Neural cell (in vitro differentiated cells): ENCODE measurements at places on chromosomes 5 and 9. TPM values are rescaled to one million over a fixed set of nuclear protein-coding genes. Genes with fewer than 3 reads are reported as not detected.

HDAC3 gene
- 115 and 138 TPM in 2 replicates for polyA plus RNA-seq

GABRA6 gene
- 2.2 and 3.9 TPM in 2 replicates for polyA plus RNA-seq

TRIM14 gene
- polyA plus RNA-seq = not detected in 2 replicates

GADD45G gene
- 158 and 161 TPM in 2 replicates for polyA plus RNA-seq

TPRN gene
- polyA plus RNA-seq = 8.1 TPM in 2 replicates

ANKRD55 gene
- 22.1 and 49.8 TPM in 2 replicates for polyA plus RNA-seq

C1QTNF3 gene
- 32.0 and 33.1 TPM in 2 replicates for polyA plus RNA-seq

LTC4S gene
- 5.9 TPM in 1 of 2 replicates, not detected in the other for polyA plus RNA-seq

IL7R gene
- 0.10 TPM in 1 of 2 replicates, not detected in the other for polyA plus RNA-seq

LCN12 gene
- polyA plus RNA-seq = 2.9 TPM in 1 of 2 replicates, not detected in the other

COL27A1 gene
- 0.04 and 0.25 TPM in 2 replicates for polyA plus RNA-seq

PCDHA1 gene
- polyA plus RNA-seq = 0.28 TPM in 1 of 2 replicates, not detected in the other

SLC36A3 gene
- not detected in 2 replicates for polyA plus RNA-seq

COL23A1 gene
- polyA plus RNA-seq = 0.12 TPM in 1 of 2 replicates, not detected in the other

FOXD4L5 gene
- polyA plus RNA-seq = 0.06 and 0.12 TPM in 2 replicates

NUTM2G gene
- polyA plus RNA-seq = 0.18 and 1.1 TPM in 2 replicates

VAV2 gene
- polyA plus RNA-seq = 35.2 and 41.1 TPM in 2 replicates

ZNF462 gene
- 9.1 and 15.8 TPM in 2 replicates for polyA plus RNA-seq

RAPGEF1 gene
- 23.6 and 43.0 TPM in 2 replicates for polyA plus RNA-seq

SV2C gene
- 0.45 and 0.88 TPM in 2 replicates for polyA plus RNA-seq

PLPPR1 gene
- 135 and 157 TPM in 2 replicates for polyA plus RNA-seq

CDX1 gene
- polyA plus RNA-seq = not detected in 2 replicates

PCDHGA3 gene
- polyA plus RNA-seq = 0.10 and 0.26 TPM in 2 replicates

IL5 gene
- not detected in 2 replicates for polyA plus RNA-seq

GRXCR2 gene
- polyA plus RNA-seq = 0.36 TPM in 1 of 2 replicates, not detected in the other

BTNL3 gene
- polyA plus RNA-seq = not detected in 2 replicates

OR1J2 gene
- not detected in 2 replicates for polyA plus RNA-seq

SMAD5 gene
- polyA plus RNA-seq = 19.9 and 26.3 TPM in 2 replicates

ACOT12 gene
- 1.2 and 3.0 TPM in 2 replicates for polyA plus RNA-seq

NIPAL4 gene
- not detected in 2 replicates for polyA plus RNA-seq

TAF11L10 gene
- polyA plus RNA-seq = not detected in 2 replicates

CCL27 gene
- 0.82 and 2.9 TPM in 2 replicates for polyA plus RNA-seq

DNAH5 gene
- polyA plus RNA-seq = 11.3 and 12.8 TPM in 2 replicates

TAS2R1 gene
- 0.41 TPM in 1 of 2 replicates, not detected in the other for polyA plus RNA-seq

LCN2 gene
- polyA plus RNA-seq = not detected in 2 replicates

SPINK6 gene
- polyA plus RNA-seq = not detected in 2 replicates

CSF1R gene
- not detected in 2 replicates for polyA plus RNA-seq

PTGER4 gene
- 6.2 and 12.0 TPM in 2 replicates for polyA plus RNA-seq

SLC22A4 gene
- 1.0 and 2.0 TPM in 2 replicates for polyA plus RNA-seq

IL33 gene
- not detected in 2 replicates for polyA plus RNA-seq
